Urinary bladder (tissue), 4 donors: ENCODE measurements at places on chromosomes 6 and 20.

DNA sequence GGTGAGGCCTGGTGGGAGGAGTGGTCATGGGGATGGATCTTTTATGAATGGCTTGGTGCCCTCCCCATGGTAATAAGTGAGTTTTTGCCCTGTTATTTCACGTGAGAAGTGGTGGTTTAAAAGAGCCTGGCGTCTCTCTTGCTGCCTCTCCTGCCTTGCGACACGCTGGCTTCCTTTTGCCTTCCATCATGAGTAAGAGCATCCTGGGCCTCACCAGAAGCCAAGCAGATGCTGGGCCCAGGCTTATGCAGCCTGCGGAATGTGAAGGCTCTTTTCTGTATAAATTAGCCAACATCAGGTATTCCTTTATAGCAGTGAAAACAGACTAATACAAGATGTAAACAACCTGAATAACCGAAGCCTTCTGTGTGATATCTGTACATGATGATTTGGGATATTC lies 27.6 kb downstream of the VTA1 start:
- no peak for DNase-seq

DNA sequence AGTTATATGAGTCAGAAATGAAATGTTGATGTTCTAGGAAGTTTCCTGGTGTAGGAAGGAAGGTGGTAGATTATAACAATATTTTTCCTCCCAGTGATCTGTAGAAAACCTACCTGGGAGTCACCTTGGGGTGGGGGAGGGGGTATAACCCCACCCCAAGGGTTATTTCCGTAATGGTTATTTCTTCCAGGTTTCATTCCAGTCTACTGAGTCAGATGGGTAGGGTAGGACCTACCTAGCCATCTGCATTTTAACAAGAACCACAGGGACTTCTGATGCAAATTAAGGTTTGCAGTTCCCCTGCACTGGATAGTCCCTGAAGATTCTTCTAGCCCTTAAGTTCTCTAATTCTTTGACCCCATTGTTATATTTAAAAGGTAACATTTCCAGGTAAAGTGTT lies 88.9 kb downstream of the ARMC2 start:
- DNase-seq, result no peak

DNA sequence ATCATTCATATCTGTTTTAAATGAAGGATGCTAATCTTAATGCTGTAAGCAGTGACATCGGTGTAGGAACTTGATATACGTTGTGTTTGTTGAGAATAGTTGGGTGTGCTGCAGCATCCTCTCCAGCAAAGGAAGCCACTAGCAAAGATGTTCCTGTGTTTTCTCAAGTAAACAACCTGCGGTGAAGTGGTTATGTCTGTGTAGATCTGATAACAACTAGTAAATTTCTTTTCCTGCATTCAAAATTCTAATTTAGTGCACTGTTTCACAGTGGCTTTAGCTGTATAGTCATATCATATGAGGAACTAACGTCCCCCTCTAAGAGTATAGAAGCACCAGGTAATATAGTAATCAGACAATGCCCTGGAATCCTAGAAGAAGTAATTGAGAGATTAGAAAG lies 38.7 kb downstream of the NCOA7 start:
- DNase-seq, result no peak

DNA sequence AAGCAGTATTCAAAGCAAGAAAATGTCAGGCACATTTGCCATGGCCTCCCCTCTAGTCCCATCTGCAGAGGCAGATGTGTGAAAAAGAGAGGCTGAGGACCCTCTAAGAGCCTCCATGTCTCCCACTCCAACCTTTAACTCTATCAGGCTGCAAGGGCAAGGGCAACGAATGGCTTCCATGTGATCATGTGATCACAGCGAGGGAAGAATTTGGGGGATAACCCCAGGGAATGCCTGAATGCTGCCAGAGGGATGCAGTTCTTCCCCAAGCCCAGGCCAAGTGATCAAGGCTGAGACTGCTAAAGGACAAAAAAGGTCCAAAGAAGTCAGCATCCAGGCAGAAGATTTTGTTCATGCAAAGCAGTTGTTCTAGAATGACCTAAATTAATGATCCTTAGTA lies 4.9 kb downstream of the CHD6 start:
- no peak for DNase-seq

DNA sequence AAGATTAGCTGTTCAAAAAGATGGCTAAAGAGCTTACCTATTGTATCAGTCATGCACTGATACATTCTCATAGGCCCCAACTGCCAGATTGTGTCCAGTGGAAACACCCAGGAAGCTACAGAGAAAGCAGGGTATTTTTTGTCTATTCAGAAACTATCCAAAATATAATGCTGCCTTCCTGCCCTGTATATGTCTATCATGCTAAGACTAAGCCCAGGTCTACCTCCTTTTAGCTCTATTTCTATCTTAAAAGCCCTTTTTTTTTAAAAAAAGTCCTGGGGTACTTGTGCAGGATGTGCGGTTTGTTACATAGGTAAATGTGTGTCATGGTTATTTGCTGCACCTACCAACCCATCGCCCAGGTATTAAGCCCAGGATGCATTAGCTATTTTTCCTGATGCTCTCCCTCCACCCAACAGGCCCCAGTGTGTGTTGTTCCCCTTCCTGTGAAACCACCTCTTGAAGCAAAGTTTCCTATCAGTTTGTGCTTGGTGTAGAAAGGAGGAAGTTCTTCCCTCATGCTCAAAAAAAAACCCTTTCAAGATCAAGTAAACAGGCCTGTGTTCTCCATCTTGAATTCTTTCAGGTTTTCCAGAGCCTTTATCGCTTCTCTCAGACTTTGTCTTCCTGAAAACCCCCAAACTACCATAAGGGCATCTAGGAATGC lies 514 bp downstream of the DEFB129 start:
- no peak for DNase-seq

GRCh38 chr6:1665214-1665613 lies 55.5 kb downstream of the FOXC1 start:
- DNase-seq, result no peak

GRCh38 chr6:45469663-45470062 lies 91.9 kb upstream of the SUPT3H start:
- no peak for DNase-seq

DNA sequence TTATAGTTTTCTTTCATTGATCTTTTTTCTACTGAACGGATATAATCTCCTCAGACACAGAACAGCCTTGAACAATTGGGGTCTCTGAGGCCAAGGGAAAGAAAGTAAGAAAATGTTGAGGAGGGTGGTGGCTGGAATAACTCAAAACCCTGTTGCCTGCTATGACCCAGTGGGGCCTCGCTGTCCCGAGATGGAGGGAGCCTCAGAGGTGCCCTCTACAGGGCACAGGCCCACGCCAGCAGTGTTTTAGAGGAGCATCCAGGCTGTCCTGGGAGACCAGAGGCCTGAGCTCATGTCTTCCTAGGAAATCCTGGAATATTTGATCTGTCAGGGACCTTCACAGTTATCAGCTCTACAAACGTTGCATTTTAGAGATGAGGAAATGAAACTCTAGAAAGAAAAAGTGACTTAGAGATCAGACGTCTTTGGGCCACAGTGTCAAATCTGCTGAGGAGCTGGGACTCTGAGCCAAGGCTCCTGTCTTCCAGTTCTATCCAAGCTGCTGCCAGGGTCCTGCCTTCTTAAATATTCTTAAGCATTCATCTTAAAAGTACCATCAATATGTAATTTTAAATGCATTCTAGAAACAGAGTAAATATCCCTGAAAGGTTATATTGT lies 26.3 kb downstream of the ALDH5A1 start:
- DNase-seq, result no peak

- no peak for DNase-seq
Measured at GRCh38 chr6:134621858-134622257, 303.9 kb upstream of the SGK1 start.

GRCh38 chr6:148064406-148065134 lies 278.1 kb upstream of the SASH1 start:
- DNase-seq, result no peak

GRCh38 chr20:29443819-29444218 lies 1813.6 kb upstream of the DEFB115 start:
- no peak for DNase-seq

GRCh38 chr6:114785235-114786127 lies 442.7 kb upstream of the HS3ST5 start:
- no peak for DNase-seq

- no peak for DNase-seq
Measured at GRCh38 chr6:37238381-37238780, 19.2 kb upstream of the TBC1D22B start.

GRCh38 chr6:5279891-5280338 lies 18.6 kb downstream of the FARS2 start:
- no peak for DNase-seq

GRCh38 chr6:40817369-40817768 lies 221.7 kb downstream of the UNC5CL start:
- DNase-seq, result no peak

GRCh38 chr20:59242714-59243626 lies 57.4 kb upstream of the EDN3 start:
- DNase-seq, result no peak

DNA sequence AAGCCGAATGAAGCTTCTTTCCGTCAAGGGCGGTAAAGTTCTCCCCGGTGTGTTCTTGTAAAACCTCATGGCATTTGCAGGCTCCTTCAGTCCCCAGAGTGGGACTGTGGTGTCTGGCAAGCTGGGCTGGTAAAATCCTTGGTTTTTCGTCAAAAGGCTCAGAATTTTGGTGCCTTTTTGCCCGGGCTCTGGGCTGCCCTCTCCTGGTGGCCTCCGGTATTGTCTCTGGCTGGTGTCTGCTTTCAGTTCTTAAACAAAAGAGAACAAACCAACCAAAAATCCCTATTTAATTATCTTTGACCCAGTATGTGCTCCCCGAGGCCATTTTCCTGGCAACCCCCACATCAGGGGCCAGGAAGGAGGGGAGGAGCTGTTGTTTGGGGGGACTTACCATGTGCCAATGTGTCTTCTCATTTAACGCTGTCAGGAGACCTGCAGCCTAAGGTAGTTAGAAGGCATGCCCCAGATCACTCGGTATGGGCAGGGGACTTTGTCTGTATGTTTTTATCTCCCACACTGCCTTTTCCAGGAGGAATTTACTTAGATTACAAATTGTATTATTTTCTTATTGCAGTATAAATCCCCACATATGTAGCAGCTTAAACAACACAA lies 11.1 kb downstream of the CDH4 start:
- no peak for DNase-seq

DNA sequence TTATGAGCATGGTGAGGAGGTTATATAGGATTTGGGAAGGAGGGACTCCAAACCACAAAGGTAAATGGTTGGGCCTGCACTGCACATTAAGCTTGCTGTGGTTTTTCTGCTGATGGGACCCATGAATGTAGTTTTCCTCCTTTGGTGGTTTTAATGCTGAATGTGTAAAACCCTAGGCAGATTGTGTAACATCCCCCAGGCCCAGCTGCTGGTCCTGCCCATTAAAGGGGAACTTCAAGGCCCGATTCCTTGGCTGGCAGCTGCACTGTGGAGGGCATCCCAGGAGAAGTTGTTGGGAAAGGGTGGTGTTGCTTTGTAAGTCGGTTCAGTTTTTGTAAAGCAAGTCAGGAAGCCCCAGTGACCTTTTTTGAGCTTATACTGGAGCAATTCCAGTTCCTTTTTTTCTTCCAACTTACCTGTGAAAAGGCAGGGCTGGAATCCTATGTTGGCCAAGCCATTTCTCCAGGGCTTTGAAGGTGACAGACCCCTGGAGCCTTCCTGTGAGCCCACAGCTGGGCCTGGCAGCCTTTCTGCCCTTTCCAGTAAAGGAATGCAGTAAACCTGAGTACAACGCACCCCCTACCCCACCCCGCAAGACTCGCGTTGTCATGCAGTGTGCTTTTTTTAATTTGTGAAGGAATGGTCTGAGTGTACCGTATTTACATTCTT lies 43.1 kb upstream of the NAA20 start:
- DNase-seq, result no peak

DNA sequence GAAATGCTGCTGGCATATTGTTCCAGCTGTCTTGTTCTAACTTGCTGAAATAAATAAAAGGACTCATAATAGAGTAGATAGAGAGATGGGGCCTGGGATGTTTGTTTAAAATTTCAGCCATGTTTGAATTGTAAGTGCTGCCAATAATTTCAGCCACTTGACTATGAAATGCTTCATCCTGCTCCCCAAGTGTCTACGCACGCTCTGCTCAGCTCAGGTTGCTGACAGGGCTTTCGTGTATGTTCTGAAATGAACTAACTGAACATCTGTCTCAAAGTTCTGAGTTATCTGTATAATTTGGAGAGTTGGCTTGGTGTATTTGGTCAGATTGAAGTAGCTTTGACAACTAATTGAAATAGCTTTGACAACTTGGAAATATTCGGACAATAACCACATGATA lies 387.8 kb downstream of the BMP2 start:
- DNase-seq, result no peak

DNA sequence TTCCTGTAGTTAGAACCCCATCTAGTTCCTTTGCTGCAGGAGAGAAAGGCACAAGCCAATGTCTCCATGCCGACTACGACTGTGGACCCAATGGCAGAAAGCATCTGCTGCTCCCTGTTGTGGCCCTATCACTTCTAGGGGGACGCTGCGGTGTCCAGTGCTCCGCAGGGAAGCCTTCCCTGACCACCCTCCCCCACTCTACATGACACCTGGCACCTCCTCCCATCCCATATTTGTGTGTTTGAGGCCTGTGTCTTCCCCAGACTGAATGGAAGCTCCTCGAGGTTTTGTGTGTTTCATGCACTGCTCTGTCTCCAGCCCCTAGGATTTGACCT lies 159.5 kb downstream of the DTNBP1 start:
- DNase-seq, result no peak

DNA sequence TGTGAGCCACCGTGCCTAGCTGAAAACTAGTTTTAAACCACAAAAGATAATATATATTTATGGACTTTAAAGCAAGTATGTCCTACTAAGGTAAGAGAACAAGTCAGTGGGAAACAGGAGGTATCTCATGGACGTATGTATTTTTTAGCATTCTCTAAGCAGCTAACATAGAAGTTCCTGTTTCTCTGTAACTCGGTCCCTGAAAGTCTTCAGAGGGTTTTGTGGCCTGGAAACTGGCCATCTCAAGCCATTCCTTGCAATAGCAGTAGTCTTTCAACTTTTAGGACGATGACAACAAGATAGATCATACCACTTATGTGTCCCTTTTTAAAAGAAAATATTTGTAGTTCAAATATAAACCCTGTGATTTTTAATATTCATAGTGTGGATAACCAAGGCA lies 95.6 kb upstream of the RALGAPA2 start:
- DNase-seq, result no peak

GRCh38 chr20:63737945-63738686 lies 1.5 kb upstream of the SLC2A4RG start:
- DNase-seq, result no peak

DNA sequence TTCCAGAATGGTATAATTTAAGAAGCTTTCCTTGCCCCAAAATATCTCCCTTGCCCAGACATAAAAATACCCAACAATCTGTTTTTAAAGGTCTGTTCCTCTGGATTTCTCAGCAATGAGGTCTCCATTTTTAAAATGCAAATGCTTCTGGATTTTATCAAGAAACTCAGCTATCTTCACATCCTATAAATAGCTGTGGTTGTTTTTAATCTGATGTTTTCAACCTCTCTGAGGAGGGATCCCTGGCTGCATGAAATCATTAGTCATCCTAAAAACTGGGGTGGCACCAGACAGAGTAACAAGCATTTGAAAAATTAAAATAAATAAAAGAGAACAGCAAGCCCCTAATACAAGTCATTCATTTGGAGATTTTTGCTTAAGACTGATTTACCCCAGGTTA lies 168.5 kb upstream of the ID4 start:
- no peak for DNase-seq

GRCh38 chr6:31797588-31797987 lies 2.0 kb upstream of the VARS1 start:
- no peak for DNase-seq

GRCh38 chr6:143160439-143161220 lies 99.9 kb downstream of the AIG1 start:
- no peak for DNase-seq

- DNase-seq, result no peak
Measured at GRCh38 chr20:14991023-14991422, 653.6 kb upstream of the FLRT3 start.
